ENCODE measurements at places on chromosomes 5 and 9.

GRCh38 chr5:89080467-89081116 lies 197.6 kb upstream of the MEF2C start:
- no peak for DNase-seq

DNA sequence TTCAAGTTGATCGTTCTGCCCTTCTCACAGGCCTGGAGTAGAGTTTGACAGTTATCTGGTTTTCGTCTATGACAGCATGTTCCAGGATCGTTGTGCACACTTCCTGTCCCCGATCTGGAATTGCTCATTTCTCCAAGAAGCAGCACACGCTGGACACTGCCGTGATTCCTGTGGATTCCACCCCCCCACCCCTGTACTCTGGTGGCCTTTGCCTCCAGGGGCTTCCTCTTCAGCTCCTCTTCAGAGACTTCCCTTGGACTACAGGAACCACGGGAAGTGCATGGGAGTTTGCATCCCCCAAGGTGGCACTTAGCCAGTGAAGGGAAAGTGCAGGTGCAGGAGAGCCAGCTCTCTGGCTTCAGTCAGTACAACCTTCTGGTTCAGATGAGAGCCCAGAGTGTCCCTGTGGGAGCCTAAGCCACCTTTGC lies 160.7 kb downstream of the CACNA1B start:
- no peak for DNase-seq

DNA sequence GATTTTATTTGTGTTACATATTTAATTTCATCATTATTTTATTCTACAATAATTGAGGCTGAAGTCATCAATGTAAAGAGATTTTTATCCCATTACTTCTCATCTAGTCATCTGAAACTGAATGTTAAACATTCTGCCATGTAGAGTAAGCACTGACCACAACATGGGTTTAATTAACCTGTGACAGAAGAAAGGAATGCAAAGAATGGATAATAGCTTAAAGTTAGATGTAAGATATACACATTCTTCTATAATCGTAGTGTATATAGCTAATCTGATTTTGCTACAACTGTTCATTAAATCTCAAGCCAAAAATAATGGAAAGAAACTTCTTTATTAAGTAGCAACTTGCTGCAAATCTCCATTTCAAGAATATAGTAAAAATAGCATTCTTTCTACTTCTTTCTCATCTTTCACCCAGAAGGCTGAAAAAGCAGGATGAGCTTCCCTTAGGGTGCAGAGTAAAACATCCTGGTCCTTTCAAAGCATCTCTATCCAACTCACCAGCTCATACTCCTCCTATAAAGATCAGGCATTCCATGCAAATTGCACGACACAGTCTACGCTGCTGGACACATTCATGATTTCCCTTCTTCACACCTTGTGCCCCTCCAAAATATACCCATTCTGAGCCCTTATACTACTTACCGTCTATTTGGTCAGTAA lies 115.2 kb downstream of the EFNA5 start:
- DNase-seq: no peak

DNA sequence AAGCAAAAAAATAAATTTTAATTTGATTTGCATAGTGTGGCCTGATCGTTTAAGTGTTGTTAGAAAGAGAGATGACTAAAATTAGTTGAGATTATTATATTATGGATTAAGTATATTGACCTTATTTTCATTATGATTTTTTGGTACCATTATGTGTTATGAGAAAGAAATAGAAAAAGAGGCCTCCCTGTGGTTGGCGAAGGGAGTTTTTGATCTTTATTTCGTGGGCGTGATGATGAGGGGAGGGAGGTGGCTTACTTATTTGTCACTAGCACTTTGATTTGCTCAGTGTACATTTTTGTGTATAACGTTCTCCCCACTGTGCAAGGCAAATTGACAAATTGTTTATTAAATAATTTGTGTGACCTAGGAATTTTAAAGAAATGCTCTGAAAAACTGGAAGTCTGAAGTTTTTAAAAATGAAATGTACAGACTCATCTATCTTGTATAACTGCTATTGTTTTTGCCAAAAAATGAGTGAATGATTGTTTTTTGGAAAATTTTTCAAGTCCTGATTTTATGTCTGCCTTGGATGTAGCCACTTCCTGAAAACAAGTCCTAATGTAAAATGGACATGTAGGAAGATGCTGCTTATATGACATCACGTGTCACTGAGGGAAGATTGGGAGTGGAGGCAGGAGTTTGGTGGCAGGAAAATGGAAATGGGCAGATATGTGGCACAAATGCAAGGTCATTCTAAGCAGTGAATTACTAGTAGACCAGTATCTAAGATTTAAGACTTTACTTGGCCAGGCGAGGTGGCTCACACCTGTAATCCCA lies 3.0 kb downstream of the DAPK1 start:
- DNase-seq: no peak

DNA sequence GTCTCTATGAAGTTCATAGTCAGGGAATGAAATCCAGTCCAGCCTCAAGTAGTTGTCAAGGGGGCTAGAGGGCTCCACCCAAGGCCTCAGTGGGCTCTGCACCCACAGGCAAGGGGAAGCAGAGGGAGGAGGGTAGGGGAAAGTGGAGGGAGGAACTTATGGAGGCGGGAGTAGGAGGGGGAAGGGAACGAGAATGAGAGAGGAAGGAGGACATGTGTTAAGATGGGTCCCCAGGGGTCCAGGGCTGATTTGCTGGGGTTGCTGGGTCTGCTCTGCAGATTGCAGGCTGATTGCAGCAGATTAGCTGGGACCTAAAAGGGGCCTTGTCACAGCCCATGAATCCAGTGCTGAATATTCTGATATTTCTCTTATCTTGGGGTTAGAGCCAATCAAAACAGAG lies 166.9 kb upstream of the IL12B start:
- no peak for DNase-seq

DNA sequence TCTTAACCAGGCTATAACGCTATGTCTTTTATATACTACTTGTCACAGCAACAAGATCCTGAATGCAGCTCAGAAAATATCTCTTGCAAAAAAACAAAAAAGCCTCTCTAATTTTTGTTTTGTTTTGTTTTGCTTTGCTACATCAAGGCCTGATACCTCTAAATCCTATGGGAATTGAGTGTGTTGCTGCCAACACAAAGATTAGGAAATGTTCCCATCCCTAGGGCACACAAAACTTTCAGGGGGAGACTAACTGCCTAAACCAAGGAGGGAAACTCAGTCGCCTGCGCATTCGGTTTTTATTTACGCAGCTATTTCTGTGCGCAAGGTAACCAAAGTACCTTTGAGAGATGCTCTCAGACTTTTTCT lies 1.7 kb downstream of the SSBP2 start:
- no peak for DNase-seq

DNA sequence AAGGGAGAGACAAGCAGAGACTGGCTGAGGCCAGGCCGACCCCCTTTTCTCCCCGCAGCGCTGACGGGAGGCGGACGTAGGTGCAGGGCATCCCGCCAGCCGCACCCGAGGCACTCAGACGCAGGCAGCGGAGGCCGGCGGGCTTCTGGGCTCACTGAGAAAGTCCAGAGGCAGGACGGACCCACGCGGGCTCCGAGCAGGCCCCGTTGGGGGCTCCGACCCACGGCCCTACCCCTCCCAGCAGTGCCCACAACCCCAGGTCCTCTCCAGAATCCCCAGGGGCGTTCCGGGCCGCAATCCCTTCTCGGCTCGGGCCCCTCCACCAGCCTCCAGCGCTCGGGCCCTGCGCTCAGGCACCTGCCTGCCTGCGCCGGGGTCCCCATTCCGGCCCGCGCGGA lies 543 bp downstream of the MTMR12 start:
- peak; percentile 47 for DNase-seq

DNA sequence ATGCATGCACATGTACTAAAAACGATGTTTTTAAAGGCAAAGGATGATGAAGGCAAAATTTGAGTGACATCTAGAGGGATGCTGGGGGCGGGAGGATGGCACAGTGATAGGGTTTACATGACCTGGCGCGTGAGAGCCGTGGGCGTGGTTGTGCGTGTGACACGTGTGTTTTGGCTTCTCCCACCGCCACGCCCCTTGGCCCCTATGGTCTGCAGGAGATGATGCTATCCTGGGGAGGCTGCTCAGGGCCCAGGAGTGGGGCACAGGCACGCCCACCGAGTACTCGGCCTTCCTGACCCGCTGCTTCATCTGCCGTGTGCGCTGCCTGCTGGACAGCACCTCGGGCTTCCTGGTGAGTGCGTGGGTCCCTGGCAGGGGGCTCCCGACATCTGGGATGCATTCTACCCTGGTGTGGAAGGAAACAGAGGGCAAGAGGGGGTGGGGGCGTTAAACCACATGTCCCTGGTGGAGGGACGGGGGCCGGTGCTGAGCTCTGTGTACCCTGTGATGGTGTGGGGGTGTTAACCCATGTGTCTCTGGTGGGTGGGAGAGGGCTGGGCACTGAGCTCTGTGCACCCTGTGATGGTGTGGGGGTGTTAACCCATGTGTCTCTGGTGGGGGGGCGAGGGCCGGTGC lies 19.2 kb upstream of the EXOC3 start:
- no peak for DNase-seq

DNA sequence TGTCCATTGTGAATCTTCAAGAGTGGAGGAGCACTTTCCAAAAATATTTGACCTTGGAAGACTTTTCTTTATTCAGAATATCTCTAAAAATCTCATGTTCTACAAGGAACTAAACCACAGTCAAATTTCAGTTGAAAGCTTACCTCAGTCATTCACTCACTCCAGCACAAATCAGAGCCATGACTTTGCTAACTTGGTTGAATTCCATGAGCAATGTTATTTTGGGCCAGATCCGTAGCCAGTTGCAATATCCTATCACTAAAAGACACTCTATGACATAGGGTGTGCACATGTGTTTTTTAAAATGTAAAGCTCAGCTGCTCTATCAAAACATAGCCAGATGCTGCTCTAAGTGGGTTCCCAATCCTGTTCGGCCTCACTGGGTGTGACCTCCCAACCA lies 156.1 kb upstream of the ANKRD55 start:
- no peak for DNase-seq

- no peak for DNase-seq
These were observed 112.3 kb downstream of the SMARCA2 start for GRCh38 chr9:2127486-2127885.

DNA sequence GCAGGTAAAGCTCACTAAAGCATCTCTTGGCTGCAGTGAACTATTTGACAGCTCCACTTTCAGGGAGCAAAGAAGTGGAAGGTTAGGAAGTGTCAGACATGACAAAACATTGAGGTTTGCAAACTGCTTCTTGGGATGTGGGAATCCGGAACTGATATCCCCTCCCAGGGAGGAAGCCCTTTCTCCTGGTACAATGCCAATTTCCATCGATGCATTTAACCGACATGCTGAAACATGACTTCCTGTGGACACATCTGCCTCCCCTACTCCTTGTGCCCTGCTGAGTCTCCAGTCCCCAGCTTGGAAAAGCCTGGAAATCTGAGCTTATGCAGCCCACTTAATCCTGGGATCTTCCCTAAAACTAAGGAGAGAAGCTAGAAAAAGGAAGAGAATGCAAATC lies 323.1 kb upstream of the DAP start:
- DNase-seq: no peak

DNA sequence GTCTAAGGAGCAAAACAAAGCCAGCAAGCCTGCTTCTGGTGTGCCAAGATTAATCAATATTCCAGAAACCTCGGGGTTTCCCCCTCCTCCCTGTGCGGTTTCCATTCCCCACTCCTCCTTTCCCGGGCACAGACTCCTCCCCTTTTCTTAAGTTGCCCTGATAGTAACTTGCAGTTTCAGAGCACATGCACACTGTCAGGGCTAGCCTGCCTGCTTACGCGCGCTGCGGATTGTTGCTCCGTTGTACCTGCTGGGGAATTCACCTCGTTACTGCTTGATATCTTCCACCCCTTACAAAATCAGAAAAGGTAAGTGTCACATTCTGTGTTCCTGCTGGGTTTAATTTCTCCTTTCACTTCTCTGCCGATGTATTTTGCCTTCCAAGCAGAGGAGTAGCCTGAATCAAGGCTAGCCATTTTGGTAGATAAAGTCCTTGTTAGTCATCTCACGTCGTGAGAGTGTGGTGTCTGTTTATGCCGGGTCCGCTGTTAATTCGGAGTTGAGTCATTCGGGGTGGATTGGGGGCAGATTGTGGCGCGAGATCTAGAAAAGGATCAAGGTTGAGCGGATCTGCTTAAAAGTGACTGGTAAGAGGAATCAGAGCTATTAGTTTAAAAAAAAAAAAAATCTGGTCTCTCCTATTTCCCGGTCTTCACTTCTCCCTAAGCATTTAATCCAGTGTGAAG lies at the start of gene SLC1A3:
TSS of gene SLC1A3 (plus strand) at position 179 of the 686 bp plus-strand sequence. CDS start 1,818 bp downstream, outside the sequence.
- DNase-seq: no peak

DNA sequence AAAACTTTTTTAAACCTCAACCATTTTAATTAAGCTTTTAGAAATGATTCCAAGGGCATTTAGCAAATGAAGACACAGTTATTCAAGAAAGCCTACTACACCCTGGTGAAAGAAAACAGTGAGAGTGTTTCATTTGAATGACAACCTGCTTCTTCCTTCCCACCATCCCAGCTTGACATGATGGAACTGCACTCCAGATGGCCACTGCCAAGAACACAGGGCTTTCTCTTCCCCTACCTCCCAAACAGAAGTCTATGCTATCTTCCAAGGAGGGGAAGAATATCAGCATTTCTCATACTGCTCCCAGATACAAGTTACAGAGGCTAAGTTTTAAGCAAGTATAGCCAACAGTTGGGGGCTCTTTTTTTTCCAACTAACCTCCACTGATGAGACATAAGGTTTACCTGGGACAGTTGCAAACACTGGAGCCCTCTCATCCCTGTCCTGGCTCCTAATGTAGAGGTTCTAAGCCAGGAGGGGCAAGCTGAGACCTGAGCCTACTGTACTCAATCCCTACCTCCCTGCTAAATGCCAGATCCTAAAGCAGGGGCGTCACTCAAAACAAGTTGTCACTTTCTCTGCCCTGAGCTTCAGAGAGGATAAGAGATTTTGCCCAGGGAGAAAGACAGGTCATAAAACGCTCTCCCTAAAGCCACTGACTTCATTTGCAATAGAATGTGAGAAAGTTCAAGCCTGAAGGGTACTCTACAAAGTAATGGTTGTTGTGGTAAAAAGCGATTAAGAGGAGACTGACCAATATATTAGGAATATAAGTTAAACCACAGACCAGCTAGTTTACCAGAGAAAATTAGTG lies 88.5 kb upstream of the SLC27A6 start:
- no peak for DNase-seq

DNA sequence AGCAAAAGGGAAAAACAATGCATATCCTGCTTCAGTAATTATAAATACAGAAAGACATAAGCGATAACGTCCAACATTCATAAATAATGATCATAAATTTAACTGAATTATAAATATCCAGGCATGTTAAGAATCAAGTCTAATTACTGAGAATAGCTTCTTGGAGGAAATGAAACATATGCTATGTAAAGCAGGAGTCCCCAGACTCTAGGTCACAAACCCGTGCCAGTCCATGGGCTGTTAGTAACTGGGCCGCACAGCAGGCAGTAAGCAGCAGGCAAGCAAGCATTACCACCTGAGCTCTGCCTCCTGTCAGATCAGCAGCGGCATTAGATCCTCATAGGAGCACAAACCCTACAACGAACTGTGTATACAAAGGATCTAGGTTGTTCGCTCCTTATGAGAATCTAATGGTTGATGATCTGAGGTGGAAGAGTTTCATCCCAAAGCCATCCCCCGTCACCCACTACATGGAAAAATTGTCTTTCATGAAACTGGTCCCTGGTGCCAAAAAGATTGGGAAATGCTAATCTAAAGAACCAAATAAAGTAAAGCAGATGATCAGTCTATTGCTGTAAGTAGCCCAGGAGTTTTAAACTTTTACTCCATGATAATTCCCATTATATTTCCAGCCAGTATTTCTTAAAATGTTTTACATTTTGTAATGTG lies 50.4 kb downstream of the CERT1 start:
- DNase-seq: no peak
